ENCODE measurements at places on chromosomes 5 and 9.

DNA sequence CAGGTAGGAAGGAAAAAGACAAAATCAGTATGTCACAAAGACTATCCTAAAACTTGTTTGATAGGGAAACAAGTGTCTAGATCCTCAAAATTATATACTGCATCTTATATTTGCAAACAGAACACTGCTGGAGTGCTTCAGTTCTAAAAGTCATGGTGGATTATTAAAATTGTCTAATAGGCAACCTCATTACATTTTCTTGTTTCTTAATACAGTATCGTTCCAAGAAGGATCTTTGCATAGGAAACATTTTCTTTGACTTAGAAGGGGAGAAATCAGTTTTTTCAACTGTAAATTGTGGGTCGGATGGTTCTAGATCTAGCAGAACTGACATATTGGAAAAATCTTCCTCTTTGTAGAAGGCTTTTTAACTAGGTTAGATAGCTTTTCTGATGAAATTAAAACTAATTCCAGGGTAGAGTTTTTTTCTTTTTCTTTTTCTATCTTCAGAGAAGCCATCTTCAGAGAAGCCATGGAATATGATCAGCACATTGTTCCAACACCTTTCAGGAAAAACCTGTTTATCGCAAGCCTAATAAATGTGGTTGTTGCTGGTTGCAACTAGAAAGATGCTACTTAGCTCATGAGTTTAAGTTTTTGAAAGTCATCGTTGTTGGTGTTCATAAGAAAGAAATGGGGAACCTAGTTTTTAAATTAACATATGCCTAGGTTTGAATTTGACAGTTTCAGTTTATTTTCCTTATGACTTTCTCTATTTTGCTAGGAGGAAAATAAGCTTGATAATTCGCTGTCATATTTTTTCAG lies 7.4 kb downstream of the CPEB4 start:
- no peak for DNase-seq

GRCh38 chr5:115132465-115132864 lies 37.2 kb downstream of the TRIM36 start:
- no peak for DNase-seq

DNA sequence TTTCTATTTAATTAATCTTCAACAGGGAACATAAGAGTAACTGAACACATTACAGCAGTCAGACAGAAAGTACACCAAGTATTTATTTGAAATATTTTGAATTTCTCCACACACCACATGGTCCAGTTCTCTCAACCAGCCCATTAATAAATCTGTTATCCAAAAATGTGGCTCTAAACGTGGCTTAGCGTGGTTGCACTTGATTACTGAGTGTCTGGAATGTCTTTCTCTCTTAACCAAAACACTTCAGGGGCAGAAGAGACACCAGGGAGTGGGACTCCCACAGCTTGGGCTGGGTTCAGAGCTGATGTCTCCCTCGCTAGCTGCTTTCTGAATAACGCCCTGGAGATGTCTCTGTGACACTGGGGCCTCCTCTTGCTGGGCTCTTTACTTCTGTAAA lies 52.6 kb upstream of the FANCC start:
- no peak for DNase-seq

DNA sequence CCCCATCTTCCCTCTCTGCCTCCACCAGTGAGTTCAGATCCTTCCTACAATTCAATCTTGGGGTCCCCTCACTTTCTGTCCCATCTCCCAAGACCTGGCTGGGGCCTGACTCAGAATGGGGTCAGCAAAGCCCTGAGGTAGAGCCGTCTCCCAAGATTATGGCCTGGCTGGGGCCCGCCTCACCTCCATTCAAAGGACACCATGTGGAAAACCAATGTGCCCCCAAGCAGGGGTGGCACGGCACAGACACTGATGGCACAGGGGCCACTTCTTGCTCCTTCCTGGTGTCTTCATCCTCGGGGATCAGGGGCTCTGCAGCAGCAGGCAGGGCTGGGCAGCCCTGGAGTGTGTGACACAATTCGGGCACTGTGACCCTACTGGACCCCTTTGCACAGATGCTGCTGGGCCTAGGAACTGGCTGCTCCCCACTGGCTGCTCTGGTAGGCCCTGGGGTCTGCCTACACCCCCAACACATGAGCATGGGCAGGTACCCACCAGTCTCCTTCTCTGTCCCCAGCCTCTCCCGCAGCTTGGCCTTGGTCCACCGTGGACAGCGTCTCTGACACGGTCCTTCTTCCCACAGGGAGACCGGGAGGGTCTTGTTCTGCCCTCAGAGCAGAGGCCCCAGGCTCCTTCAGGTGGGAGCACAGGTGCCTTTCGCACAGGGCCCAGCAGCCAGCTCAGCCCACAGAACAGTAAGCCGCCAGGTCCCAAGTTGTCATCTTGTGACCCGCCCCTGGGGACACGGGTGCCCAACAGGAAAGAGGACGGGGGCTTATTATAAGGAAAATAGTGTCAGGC lies 89.5 kb downstream of the ADAMTS2 start:
- DNase-seq: no peak

DNA sequence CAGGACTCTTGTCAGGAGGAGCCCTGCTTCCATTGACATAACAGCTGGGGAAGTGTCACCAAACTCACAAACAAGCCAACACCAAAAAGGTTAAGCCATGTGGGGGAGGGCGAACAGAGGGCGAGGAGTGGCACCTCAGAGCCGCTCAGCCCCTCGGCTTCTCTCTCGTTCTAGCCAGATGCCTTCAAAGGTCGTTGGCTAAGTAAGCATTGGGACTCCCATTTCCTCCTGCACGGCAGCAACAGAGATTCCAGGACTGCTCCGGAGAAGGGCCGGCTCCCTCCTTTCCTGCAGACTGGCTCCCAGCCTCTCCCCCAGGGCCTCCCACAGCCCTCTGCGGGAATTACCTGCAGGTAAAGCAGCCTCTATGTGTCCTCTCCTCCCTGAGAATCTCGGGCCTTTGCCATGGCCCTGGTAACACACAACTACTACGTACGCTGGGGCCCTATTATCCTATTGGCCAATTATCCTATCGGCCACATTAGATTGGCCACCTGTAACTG lies 52.1 kb upstream of the RNU6ATAC start:
- no peak for DNase-seq

- no peak for DNase-seq
These were observed 14.3 kb upstream of the SH3RF2 start for GRCh38 chr5:145922059-145922458.

DNA sequence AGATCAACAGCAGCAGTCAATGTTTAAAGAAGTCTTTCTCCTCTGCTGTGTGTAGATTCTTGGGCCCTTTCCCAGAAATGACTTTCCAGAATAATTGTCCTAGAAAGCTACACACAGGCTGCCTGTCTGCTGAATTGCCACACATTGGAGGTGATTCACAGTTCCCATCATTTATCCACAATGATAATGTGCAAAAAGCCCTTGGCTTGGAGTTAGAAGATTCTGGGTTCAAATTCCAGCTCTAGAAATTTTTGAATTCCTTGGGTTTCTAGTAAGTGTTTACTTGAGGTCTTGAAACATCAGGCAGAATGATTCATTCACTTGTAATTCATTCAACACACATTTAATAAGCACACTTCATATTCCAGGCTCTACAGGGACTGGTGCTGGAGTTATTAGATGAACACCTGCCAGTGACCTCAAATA lies 28.6 kb upstream of the EPB41L4B start:
- peak; percentile 76 for DNase-seq

- DNase-seq: no peak
These were observed 123.5 kb downstream of the DEPDC1B start for GRCh38 chr5:60576425-60576824.

DNA sequence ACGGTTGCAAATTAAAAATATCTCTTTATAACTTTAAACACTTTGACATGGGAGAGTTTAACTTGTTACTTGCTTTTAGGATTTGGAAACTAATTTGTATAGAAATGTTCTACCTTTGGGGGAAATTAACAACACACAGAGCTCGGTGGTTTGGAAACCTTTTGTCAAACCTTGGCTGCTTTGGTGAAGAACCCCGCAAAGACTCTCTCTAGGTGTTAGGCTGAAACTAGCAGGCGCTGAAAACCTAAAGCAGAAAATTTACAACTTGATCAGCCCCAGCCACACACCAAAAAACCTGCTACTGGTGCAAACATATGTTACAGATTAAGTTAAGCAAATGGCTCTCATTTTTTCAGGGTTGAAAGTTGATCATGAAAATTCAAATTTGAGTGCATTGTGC lies 25.8 kb downstream of the NR2F1 start:
- no peak for DNase-seq

DNA sequence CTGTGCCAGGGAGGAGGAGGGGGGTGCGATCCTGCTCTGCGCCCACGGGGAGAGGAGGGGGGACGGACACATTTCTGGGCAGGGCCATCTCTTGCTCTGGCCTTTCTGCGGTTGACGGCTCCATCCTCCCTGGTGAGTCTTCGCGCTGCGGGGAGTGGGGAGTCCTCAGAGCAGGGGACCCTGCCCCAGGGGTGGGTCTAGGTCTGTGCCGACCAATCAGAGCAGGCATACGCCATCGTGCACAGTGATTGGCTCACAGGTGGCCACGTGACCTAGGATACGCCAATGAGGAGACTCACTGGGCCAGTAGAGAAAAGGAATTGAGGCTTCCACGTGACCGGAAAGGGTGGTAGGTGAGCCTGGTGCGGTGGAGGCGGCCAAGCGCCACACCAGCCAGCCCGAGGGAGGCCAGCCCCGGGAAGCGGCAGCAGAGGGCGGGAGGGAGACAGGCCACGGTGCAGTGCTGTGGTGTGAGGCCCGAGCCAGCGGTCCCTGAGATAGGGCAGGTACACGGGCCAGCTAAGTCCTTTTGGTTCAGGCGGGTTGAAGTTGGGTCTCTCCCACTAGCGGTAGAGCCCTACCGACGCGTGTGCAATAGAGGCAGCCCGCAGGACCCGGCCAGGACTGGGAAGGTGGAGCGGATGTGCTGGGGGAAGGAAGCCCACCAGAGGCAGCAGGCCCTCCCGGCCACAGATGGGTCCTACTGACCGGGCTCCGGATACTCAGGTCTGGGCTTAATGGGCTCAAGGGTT lies 65.2 kb upstream of the RNF130 start:
- DNase-seq: no peak

DNA sequence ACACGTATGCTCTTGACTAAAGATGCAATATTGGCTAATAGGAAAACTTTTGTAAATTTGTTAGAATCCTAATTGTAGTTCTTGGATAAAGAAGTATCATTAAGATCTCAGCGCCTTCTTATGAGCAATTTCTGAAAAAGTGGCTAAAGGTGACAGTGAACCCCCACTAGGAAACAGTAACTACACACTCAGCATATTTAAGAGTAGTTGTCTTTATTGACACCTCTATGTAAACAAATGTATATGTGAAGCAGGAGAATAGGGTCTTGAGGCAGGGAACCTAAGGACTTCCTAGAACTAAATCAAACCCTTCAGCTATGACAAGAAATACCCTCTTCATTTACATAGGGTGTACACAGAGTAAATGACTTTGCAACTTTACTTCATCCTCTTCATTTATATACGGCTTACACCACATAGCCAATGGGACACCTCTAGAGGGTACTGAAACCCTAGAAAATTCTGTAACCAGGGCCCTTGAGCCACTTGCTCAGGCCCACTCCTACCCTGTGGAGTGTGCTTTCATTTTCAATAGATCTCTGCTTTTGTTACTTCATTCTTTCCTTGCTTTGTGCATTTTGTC lies 2.8 kb downstream of the NIPSNAP3A start:
- DNase-seq: no peak

DNA sequence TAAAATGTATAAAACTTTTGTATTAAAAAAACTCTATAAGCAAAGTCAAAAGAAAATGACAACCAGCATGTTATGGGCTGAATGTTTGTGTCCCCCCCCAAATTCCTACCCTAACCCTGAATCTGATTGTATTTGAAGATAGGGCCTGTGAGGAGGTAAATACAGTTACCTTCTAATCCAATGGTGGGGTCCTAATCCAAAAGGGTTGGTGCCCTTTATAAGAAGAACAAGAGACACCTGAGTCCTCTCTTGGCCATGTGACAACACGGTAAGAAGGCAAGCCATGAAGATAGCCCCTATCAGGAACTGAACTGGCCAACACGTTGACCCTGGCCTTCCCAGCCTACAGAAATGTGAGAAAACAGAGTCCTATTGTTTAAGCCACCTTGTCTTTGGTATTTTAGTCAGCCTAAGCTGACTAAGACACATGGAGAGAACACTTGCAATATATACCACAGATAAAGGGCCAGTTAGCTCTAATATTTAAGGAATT lies 49.7 kb upstream of the AKNA start:
- no peak for DNase-seq

- no peak for DNase-seq
These were observed 60.7 kb downstream of the ADAMTSL1 start for GRCh38 chr9:18534611-18535010.

DNA sequence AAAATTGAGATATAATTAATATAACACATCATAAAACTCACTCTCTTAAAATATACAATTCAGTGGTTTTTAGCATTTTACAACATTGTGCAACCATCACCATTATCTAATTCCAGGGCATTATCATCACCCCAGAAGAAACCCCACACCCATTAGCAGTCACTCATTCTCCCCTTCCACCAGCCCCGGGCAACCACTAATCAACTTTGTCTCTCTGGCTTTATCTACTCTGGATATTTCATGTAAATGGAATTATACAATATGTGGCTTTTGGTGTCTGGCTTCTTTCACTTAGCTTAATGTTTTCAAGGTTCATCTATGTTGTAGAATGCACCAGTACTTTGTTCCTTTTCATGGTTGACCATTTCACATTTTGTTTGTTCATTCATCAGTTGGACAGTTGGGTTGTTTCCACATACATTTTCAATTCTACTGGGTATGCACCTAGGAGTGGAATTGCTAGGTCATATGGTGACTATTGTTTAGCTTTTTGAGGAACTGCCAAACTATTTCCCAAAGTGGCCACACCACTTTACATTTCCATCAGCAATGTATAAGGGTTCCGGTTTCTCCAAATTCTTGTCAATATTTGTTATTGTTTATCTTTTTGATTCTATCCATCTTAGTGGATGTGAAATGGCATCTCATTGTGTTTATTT lies 62.4 kb downstream of the MARCHF3 start:
- DNase-seq: no peak

DNA sequence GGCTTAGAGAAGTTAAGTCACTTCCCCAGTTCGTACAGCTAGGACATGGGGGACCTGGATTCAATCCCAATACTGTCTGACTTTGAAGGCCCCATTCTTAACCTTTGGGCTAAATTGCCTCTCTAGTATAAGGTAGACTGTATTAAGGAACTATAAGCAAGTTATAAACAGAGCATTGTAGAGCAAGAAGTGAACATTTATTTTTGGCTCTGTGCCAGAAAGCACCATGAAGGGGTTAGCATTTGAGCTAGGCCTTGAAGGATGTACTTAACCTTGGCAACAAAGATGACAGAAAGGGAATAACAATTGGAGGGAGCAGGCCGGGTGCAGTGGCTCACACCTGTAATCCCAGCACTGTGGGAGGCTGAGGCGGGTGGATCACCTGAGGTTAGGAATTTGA lies 32.8 kb downstream of the GALNT10 start:
- peak; percentile 7 for DNase-seq

GRCh38 chr5:123429993-123430392 lies 6.8 kb upstream of the CEP120 start:
- DNase-seq: no peak
